ENCODE measurements at places on chromosomes 12 and 14. TPM values are rescaled to one million over a fixed set of nuclear protein-coding genes. Genes with fewer than 3 reads are reported as not detected.

- H3K27ac ChIP-seq: no peak overlapping the region
- no peaks in the 10 kb centered on the region for H3K36me3 ChIP-seq
- DNase-seq: no peak
- no peak overlapping the region for H3K4me3 ChIP-seq
- H3K4me1 ChIP-seq: peaks cover 27% of the 10 kb centered on the region
- peaks cover 26% of the 10 kb centered on the region for H3K27me3 ChIP-seq
Measured at GRCh38 chr12:113778432-113779132, 187.5 kb downstream of the RBM19 start.

GRCh38 chr12:123270214-123271000, 1.2 kb downstream of the CDK2AP1 start:
- peaks cover 5% of the 10 kb centered on the region for H3K27me3 ChIP-seq
- peak; percentile 19 for DNase-seq
- no peaks in the 10 kb centered on the region for H3K36me3 ChIP-seq
- peaks cover 28% of the 10 kb centered on the region for H3K4me1 ChIP-seq
- peak overlapping the region; percentile 98 for H3K4me3 ChIP-seq
- peak overlapping the region; percentile 99 for H3K27ac ChIP-seq

RPGRIP1 gene
- not detected for total RNA-seq

TMEM119 gene
- total RNA-seq: 22.2 TPM

PDE3A gene
- total RNA-seq: not detected
